ENCODE measurements at places on chromosomes 5 and 9.

DNA sequence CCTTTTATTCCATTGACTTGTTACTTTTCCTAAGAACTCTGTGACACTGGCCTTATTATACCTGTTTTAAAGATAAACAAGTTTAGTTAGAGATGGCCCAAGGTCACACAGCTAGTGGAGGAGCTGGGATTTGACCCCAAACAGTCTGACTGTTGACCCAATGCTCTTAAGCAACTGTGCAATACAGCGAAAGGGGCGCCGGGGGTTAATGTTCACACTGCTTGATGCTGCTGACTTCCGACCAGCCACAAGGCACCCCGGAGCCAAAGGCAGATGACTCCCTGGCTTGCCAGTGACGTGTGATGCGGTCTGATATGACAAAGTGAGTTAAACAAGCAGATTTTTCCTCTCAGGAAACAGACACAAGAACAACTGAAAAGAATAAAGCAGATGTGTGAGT, 23.9 kb downstream of the PIK3R1 start:
- DNase-seq = peak; percentile 50

DNA sequence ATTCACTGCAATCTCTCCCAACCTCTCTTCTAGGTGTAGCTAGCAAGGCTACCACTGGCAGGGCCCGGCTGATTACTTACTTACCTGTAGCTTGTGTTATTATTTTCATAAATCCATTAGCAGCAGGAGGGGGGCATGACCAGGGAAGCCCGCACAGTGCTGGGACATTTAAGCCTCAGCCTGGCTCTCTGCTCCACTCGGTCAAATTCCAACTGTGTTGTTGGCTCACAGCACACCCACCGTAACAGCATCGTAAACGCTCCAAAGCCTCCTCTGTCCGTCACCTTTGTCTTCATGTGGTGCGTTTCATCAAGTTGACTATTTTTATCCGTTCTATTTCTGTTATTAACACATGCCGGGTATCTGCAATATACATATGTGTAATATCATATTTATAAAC, 264.7 kb downstream of the NSG2 start:
- no peak for DNase-seq

GRCh38 chr5:147949711-147950573, 43.6 kb upstream of the C5orf46 start:
- peak; percentile 60 for DNase-seq

- peak; percentile 65 for DNase-seq
Observed at GRCh38 chr5:91864962-91865361, 481.8 kb upstream of the ARRDC3 start.

GRCh38 chr5:28017178-28017577, 978.8 kb upstream of the CDH9 start:
- DNase-seq = no peak

- no peak for DNase-seq
Observed at GRCh38 chr5:78640662-78641474, 7.7 kb downstream of the LHFPL2 start.

GRCh38 chr5:15065091-15065490, 193.5 kb upstream of the ANKH start:
- DNase-seq = no peak

DNA sequence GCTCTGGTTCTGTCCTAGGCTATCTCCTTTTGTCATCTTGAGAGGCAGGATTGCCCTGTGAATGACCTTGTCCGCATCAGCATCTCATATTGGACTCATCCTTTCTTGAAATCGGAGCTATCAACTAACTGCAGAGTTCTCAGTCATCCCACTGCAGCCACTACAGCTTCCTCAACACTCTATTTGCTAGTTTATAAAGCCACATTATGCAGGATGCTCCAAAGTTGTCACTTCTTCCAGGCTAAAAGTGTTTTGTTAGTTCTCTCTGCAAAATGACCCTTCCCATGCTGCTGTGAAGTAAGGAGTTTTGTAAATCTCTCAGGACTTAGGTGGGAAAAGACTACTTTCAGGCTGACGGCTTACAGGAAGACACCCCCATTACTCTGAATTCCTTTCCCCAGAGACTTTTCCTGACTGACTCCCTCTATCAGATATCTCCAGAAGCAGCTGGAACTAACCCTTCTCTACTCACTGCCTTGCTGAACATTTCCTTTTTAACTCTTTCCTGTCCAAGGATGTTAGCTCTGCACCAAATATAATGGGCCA, 257.6 kb downstream of the NFIB start:
- no peak for DNase-seq

DNA sequence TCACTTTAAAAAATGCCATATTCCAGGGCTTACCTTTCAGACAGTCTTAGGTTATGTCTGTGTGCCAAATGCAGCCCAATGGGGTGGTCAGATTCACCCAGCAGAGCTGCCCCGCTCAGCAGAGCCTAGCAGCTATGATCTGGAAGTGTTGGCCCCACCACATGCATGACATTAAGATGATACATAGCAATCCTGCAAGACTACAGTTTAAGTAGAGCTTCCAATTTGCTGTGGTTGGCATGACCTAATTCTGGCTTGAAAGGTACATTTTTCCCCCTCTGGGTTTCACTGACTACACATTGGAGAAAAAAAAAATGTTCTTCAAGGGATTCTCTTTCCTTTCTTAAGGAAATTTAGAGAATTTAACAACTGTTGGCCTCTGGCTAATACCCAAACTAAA, 22.5 kb downstream of the MEF2C start:
- no peak for DNase-seq

DNA sequence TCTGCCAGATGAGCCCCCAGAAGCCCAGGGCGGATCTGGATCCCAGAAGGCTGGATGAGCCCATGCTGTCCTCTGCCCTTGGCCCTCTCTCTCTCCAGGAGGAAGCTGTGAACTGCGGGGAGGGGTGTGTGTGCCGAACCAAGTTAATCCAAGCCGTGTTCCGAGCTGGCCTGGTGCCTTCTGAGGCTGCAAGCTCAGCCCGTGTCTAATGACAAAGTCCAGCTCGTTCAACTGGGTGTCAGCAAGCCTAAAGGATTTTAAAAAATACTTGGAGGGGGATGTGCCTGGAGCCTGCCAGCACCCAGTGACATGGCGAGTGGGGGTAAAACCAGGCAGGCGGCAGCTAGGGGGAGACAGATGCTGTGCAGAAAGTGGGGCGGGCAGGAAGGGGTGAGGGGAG, 8.0 kb downstream of the STC2 start:
- no peak for DNase-seq

DNA sequence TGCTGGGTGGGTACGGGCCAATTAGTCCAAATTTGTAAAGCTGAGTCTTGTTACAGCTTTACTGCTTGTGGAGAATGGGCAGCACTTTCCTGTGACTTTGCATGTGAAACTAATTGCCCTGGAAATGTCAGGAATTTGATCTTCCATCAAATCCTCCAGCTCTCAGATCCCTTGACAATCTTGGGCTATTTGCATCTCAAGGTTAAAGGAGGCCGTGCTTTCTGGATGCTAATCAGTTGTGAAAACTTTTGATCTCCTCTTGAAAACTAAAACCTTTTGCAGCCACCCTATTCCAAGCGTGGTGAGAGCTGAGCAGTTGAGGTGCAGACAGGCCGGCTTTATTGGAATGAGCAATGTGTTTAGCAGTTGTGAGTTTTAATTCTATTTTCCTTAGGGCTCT, 68.0 kb upstream of the CLINT1 start:
- no peak for DNase-seq

GRCh38 chr5:119393746-119394145, 37.9 kb downstream of the TNFAIP8 start:
- no peak for DNase-seq

- no peak for DNase-seq
Observed at GRCh38 chr9:94097788-94098414, 13.6 kb downstream of the PTPDC1 start.

DNA sequence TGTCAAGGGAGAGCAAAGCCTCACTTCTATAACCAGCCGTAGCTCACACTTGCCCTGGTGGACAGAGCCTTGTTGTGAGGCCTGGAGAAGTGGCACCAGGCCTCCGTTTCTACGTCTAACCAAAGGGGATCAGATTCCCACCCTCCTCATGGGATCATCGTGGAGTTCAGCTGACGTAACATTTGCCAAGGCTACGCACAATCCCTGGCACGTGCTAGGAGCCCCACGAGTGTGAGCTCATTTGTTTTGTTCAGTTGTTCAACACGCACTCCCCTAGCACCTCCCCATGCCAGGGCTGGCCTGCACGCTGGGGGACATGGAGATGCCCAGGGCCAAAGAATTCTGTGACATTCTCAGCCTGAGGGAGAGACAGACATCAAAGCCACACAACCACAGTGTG, 23.1 kb downstream of the ADGRD2 start:
- DNase-seq = no peak

DNA sequence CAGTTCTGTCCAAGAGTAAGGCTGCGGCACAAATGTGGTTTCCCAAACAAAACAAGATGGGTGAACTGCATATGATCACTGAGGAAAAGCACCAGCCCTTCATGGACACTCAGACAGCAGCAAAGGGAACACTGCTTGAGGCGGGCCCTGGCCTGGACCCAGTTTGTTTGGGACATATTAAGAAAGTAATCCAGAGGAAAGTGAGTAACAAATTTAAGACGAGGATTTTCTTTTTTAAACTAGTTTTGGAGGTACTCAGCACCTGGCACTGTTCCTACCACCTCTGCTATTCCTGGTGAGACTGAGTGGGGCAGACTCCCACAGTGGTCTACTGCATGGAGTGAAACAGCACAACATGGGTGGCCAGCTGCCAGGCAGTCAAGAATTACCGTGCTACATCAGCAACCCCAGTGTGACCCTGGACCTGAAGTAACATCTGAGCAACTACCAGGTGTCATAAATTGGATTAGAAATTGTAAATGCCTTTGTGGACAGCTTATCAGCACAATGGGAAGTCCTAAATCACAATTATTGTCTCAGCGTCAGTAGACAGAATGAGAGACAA, 28.5 kb downstream of the P4HA2 start:
- DNase-seq = no peak

DNA sequence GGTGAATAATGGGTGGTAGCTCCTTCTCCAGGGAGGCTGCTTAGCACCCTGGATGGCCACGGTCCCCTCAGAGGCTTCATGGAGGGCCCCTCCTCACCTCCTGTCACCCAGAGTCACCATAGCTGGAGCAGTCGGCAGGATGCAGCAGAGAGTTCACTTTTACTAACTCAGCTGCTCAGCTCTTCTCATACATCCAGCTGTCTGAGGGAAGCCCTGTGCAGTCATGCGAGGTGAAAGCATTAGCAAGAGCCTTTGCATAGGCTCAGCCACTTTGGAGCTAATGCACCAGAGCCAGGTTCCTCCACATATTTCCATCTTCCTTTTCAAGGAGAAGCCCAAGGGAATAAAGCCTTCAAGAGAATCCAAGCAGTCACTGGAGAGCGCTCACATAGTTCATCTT, 499.2 kb downstream of the BNC2 start:
- DNase-seq = no peak

GRCh38 chr9:68493958-68494577, 46.6 kb downstream of the TMEM252 start:
- no peak for DNase-seq

DNA sequence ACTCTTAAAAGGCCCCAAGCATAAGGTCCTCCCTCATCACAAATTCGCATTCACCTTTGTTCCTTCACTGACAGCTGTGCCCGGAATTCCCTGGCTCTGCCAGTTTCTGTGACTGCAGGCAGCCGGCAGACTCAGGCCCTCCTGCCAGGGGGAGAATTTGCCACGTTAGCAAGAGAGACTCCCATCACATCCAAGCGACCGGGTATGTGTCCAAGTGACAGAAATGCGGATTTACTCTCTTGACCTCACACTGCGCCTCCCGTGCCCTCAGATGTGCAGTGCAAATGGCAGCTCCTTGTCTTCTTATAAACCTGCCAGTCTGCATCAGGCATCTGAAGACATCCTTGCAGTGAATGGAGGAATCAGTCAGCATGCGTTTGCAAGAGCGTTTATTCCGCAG, 187.1 kb upstream of the WWC1 start:
- DNase-seq = no peak

- DNase-seq = peak; percentile 72
Observed at GRCh38 chr9:34332076-34332964, 3.0 kb downstream of the NUDT2 start.

DNA sequence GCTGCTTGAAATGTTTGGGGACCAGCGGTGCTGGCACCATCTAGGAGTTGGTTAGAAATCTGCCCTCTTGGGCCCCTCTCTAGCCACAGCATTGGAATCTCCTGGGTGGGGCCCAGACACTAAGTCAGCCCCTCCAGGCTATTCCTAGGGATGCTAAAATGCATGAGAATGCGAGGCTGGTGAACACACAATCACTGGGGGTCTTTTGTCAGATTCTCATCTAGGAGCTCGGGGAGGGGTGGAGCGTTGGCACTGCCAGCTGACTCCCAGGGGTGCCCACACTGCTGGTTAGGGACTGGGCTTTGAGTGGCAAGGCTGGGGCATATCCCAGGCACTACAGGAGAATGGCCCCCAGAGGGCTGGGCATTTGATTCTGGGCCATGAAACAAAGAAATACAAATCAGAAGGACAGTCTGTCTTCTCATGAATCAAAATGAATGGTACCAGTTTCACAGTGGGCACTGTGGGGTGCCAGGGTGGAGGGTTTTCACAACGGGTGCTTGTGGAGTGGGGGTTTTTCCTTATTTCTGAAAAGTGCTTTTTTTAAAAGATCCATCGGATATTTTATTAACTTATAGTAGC, 127.8 kb upstream of the RAPGEF1 start:
- DNase-seq = no peak

DNA sequence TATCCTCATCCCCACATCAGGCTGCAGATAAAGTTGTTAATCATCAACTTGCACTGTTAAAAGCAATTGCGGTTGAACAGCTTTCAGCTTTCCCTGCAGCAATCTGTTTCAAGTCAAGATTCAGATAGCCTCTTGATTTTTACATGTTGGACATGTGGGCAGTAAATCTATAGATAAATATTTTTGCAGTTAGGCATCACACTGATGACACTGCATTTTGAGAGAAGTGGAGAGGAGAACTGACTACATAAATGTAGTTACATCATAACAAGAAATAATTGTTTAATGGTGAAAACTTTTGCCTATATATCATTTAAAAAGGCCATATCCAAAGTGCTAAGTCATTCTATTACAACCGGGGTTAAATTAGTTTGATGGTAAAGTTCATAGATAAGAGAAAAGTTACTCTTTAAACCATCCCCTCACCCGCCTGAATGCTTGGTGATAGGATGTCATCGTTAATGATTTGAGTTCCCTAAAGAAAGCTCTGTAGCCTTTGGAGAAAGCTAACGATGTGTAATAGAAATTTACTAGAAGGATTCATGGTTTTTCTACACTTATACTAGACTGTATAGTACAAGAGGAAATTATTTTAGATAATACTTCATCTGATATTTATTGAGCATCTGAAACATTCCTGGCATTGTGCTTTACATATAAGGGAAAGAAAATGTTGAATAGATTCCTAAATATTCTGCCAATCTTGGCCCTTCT, 30.8 kb upstream of the ALDH1A1 start:
- no peak for DNase-seq

All from NAMALWA (cell line).